ENCODE measurements at places on chromosomes 7 and 10.

- DNase-seq = no peak
Observed at GRCh38 chr10:48670978-48671913, 13.4 kb upstream of the WDFY4 start.

DNA sequence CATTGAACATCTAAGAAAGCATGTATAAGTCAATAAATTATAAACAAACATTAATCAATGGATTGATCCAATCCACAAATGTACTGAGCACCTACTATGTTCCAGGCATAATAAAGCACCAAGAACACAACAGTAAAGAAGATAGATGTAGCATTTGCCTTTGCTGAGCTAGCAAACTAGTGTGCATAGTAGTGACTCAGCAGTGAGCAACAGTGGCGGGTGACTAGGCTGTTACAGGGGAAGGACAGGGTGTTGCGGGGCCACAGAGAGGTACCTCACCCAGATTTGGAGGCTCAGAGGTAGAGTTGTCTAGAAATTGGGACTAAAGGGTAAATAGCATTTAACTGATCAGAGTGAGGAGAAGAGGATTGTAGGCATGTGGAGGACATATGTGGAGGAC, 83.6 kb downstream of the NXPH1 start:
- no peak for DNase-seq

DNA sequence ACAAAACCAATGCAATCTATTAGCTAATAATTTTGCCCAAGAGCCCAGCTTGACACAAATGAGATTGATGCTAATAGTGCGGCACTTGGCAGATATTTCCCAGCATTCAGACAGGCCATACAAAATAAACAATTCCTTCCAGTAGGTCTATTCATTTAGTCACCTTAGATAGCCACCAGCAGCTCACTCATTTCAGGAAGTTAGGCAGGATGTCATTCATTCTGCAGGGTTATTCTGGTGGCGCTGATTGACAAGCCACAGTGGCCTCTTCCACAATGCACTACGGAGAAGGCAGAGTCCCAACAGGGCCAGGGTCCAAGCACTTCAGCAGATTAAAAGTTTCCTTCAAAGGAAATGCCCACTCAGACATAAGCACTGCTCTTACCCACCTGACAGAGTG, 55.8 kb downstream of the PIK3AP1 start:
- peak; percentile 39 for DNase-seq

DNA sequence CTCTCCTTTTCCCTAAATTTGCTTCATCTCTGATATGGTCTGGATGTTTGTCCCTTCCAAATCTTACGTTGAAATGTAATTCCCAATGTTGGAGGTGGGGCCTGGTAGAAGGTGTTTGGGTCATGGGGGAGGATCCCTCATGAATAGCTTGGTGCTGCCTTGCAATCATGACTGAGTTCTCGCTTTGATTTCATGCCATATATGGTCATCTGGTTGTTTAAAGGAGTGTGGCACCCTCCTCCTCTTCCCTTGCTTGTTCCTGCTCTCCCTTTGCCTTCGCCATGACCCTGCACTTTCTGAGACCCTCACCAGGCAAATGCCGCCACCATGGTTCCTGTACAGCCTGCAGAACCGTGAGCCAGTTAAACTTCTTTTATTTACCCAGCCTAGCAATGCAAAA, 14.5 kb downstream of the NOBOX start:
- DNase-seq = no peak

DNA sequence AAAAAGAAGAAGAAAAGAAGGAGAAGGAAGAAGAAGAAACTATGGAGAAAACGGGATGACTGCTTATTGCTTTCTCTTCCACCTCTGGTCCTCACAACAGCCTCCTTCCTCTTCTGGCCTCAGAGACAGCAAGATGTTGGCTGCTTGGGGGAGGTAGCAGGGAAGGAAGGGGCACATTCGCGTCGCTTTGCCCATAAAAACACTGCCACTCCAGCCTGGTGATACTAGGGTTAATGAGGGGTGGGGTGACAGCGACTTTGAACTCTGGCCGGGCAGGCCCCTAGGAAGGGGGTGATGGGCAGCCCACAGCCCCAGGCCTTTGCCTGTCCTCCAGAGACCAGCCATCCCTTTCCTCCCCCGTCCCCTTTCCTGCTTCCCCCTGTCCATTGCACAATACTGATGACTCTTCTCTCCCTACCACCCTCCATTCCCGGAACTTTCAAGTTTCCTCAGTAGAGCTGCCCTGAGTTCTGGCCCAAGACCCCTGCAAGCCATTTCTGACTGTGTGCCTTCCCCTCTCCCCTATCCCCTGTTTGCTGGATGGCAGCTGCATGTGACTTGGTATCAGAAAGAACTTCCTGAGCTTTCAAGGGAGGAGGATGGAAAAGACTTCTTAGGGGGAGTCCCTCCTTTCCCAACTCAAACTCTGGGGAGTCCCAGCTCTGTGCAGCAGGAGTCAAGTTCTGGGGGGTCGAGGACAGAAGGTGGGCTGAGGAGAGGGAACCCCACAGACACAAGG, 2.2 kb upstream of the CUEDC2 start:
- no peak for DNase-seq

DNA sequence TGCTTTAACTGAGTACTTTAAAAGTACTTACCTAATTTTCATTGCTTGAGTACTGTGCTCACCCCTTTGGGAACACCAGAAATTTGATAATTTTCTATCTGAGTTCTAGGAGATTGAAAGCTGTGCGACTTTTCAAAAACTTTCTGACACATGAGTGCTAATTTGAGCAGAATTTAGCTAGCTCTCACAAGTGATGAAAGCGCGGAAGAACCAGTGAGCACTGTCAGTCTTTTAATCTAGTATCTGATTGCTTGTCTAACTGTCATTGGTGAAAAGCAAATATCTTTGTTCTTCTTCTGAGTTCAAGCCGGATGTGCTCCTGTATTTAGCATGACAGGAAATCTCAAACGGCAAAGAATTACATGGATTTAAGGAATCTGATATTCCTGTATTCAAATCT, 899.4 kb downstream of the CNTNAP2 start:
- no peak for DNase-seq

DNA sequence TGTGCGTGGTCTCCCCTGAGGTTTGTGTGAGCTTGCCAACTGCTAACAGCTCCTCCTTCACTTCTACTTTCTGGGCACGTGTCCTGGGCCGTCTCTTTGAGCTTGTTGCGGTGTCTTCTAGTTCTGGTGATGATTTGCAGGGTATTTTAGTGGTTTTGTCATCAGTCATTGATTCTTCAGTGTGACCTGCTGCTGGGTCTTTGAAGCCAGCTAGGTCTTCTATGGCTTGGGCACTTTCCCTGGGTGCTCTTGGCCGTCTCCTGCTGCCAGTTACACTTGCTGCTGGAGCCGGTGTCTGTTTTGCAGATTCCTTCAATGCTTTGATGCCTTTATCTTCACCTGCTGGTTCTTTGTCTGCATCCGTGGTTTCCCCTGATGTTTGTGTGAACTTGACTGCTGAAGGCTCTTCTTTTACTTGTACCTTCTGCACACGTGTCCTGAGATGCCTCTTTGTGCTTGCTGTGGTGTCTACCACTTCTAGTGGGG, 23.0 kb downstream of the MKI67 start:
- no peak for DNase-seq

- no peak for DNase-seq
Observed at GRCh38 chr10:9560976-9561375, 1456.7 kb upstream of the CELF2 start.

DNA sequence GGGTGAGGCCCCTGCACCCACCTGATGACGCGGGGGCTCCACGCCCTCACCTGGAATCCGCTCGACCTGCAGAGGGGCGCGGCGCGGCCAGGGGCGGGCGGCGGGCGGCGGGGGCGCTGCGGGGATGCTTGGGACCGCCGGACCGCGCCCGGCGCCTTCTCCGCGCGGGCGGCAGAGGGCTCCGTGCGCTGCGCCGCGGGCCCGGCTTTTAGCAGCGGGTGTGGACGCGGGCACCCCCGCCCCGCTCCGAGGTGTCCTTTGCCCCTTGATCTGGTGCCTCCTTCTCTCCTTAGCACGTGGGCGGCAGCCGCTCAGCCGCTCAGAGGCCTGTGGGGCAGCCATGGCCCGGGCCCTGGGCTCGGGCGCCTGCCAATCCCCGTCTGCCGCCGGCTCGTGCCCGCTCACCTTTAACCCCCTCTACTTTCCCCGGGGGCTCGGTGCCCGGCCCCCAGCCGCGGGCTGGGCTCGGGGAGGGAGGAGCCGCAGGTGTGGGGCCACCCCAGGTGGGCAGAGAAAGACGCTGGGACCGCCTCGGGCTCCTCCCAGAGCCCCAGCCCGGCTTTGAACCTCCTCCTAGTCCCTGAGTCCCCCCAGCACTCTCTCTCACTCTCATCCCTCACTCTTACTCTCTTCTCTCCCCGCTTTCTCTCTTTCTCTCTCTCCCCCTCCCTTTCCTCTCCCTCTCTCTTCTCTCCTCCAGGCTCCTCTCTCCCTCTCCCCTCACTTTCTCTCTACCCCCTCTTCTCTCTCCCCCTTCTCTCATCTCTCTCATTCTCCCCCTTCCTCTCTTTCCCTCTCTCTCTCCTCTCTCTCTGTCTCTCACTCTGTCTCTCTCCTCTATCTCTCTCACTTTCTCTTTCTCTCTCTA, 19.7 kb upstream of the VPS37D start:
- peak; percentile 55 for DNase-seq

DNA sequence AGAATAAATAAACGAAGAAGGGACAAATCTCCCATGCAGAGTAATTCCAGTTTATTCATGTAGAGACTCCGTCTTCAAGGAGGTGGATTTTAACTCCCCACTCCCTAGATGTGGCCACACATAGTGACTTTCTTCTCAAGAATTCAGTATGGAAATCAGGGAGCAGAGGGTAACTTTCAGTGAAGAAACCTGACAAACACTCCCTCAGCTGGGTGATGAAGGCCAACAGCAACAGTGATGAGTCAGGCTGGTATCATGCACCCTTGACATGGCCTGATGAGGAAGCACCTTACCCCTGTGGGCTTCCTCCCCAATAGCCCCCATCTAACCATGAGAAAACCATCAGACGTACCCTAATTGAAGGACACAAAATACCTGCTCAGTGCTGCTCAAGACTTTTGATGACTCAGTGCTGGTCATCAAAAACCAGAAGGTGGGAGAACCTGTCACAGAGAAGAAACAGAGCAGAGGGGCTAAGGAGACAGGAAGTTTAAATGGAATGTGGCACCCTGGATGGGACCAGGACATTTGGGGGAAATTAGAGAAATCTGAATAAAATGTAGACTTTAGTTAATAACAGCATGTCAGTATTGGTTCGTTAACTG, 50.6 kb downstream of the ADAMTS14 start:
- no peak for DNase-seq

- DNase-seq = no peak
Observed at GRCh38 chr7:98209166-98209920, 1.9 kb upstream of the BHLHA15 start.

Data from HuH-7 (cell line).